ENCODE measurements at places on chromosomes 5 and 9. TPM values are rescaled to one million over a fixed set of nuclear protein-coding genes. Genes with fewer than 3 reads are reported as not detected.
A peak's percentile ranks its signal among the peaks of the same experiment; 100 is the strongest.

DNA sequence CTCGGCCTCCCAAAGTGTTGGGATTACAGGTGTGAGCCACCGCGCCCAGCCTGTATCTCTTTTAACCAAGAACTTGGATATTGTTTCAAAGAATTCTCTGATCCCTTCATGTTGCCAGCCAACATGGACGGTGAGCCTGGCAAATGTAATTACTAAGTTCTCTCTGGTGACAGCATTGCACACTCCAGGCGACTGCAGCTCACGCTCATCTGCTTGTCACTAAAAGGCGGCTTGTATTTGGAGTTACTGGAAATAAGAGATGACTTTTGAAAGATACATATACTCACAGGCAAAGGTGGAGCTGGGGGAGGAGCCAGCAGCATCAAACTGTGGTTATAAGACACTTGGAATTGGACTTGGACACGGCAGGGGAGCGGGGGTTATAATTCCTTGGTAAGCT lies 172.3 kb downstream of the SLIT3 start:
- DNase-seq, result no peak

DNA sequence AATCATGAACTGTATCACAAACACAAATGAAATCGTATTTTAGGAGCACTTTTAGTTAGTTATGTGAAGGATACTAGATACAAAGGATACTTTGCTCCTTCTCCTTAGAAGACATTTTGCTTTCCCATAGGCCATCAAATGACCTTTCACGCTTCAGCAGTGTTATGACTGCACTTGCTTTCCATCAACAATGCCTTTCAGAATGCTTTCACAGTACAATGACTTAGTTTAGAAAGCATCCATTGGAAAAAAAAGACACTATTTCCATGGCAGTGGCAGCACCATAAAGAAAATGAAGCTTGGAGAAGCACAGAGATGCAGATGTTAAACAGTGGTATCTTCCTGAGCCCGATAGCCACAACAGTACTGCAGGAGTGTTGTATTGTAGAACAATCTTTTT lies 203.9 kb downstream of the PCSK1 start:
- DNase-seq, result no peak

DNA sequence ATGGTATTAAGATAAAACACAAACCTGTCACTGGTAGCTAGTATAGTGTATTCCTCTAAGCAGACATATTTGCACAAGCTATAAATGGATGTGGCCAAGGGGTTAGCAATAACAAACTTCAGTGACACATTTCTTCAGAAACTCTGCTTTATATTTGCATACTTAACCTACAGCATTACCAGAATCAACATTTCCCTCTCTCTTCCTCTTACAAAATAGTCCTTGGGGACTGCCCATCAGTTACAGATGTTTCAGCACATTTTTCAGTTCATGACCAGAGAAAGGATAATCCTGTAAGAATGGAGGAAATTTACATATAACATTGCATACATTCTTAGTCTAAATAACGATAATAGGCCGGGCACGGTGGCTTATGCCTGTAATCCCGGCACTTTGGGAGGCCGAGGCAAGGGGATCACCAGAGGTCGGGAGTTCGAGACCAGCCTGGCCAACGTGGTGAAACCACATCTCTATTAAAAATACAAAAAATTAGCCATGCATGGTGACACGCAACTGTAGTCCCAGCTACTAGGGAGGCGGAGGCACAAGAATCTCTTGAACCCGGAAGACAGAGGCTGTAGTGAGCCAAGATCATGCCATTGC lies 25.3 kb upstream of the SLC1A1 start:
- DNase-seq, result no peak

DNA sequence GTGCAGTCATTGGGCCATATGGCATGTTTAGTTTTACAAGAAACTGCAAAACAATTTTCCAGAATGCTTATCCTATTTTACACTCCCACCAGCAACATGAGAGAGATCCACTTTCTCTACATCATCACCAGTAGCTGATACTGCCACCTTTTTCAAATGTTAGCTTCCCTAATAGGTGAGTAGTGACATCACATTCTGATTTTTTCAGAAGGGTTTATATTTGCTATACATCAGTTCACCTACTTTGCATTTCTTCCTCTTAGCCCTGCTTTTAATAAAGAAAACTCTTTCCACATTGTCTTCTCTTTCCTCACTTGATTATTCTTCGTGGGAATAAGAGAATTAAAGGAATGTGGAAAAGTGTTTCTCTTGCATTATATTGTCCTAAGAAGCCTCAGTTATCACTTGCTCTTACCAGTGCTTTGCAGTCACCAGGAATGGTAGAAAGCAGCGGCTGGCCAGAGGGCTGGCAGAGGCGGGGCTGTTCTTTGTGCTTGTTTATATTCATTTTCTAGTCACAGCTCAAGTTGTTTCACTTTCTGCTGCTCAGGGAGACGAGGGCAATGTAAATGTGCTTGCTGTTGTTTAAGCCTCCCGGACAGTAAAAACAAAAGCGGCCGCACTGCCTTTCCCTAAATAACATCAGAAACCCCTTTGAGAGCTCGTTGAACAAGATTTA lies 164.8 kb downstream of the HSD17B3 start:
- DNase-seq, result peak; percentile 60

- peak; percentile 50 for DNase-seq
These were observed 101.9 kb downstream of the F2RL2 start for GRCh38 chr5:76521240-76521758.

- DNase-seq, result no peak
These were observed 8.0 kb upstream of the TLR4 start for GRCh38 chr9:117696154-117696553.

- no peak for DNase-seq
These were observed 12.6 kb downstream of the TMEM161B start for GRCh38 chr5:88256037-88256436.

DNA sequence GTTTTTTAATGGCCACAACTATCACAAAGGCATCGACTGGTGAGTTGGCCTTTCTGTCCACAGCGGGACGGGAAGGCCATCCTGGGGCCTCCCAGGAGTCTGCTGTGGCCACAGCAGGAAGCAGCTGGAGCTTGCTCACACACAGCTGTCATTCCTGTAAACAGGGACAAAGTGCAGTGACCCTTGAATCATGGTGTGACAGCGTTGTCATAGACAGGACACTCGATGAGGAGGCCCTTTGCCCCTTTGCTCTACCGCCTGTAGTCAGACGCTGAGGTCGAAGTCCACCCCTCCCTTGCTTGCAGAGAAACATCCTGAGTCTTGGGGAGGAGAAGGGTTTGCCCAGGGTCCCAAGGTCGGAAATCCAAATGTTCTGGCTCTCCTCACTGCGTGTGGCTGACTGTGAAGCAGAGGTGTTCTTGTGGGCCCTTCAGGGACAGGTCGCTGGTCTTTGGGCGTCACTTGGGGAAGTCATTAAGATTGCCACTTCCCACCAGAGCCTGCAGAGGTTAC lies 35.1 kb downstream of the NDST1 start:
- DNase-seq, result no peak

DNA sequence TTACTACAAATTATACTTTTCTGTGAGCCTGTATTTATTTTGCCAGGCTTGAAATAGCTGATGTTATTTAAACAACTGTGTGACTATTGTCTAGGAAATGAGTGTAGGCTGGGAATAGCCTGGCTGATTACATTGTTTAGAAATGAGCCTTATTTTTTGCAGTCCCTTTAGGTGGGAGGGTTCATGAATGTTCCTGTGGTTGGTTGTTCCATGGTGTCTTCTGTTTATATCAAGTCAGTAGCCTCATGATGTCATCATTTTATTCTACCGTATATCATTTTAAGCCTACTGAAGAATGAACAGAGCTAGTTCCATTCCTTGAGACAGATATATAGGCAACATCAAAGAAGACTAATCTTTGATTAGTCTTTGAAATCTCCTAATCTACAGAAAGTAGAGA lies 53.1 kb downstream of the MAP1B start:
- no peak for DNase-seq

GRCh38 chr5:58244819-58245475 lies 214.9 kb downstream of the PLK2 start:
- no peak for DNase-seq

DNA sequence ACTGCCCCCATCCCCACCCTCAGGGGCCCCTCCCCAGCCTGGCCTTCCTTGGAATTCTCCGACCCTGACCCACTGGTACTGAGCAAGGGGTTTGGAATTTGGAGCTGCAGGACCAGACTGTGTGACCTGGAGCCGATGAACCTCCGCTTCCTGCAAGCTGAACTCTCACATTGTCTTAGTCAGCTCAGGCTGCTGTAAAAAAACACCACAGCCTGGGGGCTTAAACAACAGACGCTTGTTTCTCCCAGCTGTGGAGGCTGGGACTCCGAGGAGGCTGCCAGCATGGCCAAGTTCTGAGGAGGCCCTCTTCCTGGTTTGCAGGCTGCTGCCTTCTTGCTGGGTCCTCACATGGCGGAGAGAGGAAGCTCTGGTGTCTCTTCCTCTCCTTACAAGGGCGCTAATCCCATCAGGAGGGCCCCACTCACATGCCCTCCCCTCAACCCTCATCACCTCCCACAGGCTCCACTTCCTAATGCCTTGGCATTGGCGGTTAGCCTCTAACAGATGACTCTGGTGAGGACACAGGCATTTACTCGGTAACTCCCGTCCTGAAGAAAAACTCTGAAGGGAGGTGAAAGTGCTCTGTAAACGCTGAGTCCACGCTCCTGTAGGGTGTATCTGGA lies 42.4 kb downstream of the C5orf15 start:
- no peak for DNase-seq

GRCh38 chr5:120454094-120454798 lies 9.9 kb upstream of the PRR16 start:
- no peak for DNase-seq

DNA sequence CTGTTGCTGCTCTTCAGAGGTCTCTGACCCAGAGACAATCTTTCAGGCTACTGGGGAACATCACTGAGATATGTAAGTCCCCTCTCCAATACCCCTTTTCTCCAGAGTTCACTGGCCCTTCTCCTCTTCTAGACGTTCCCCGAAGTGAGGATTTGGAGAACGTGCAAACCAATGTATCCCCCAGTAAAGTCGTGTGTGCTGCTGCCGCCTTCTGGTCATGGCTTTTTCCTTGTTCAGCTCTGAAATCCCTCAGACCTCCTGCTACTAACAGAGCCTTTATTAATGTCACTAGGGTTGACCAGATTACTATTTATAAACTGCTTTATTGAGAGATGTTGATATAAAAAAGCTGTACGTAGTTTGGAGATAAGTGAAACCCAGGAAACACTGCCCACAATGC lies 1028.6 kb downstream of the CDH9 start:
- no peak for DNase-seq

DNA sequence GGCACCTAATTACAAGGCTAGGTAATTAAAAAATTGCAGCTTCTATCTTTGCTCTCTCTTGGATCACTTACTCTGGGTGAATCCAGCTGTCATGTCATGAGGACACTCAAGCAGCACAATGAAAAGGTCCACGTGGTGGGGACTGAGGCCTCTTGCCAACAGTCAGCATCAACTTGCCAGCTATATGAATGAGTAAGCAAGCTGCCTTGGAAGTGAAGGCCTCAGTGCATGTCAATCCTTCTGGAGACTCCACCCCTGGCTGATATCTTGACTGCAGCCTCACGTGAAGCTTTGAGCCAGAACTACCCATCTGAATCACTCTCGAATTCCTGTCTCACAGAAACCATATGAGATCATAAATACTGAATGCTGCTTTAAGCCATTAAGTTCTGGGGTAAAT lies 140.5 kb downstream of the SNX18 start:
- DNase-seq, result no peak

NUTM2G gene
- total RNA-seq, result not detected

ZNF608 gene
- 23.7 TPM for total RNA-seq

GALNT12 gene
- total RNA-seq, result 13.0 TPM

CXCL14 gene
- 16.0 TPM for total RNA-seq

All from urinary bladder (tissue), 4 donors.